ENCODE measurements at places on chromosomes 6 and 20. TPM values are rescaled to one million over a fixed set of nuclear protein-coding genes. Genes with fewer than 3 reads are reported as not detected.

DNA sequence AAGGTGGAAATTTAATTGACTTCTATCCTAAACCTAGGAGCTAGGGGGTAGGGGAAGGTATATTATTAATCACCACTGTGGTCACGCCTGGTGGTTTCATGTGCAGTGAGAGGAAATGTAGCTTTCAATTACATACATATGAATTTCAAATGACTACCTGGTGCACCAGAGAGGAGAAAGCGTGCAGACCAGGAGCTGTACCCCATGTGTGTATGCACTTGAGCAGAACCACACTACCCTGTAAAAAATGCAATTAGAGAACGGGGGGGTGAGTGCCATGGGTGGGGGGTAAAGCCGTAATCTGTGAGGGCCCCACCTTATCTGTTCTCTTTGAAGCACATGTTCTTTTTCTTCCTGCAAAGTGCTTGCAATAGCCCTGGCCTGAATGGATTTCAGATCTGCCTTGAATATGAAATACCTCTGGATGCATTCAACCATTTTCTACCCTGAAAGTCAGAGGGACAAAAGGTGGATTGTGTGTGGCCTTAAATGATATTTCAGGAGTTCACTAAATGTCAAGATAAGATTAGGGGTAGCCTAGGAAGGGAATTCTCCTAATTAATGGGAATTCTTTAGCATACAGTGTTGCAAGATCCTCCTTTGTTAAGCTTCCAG lies 30.9 kb upstream of the EDN3 start:
- DNase-seq = no peak

DNA sequence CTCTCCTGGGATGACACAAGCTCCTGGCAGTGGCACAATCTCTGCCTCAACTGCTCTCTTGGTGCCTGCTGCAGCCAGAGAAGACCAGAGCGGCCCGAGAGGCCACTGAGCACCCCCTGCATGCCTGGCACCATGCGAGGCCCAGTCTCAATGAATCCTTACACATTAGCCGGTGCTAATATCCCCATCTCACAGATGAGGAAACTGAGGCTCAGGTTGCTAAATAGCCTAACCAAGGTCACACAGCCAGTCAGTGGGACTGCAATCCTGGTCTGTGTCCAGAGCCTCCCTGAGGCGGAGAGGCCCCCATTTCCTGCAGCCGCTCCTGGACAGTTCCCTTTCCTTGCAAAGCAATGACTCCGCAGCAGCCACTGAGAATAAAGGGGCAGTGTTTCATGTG lies 81.2 kb downstream of the GRM4 start:
- DNase-seq = no peak

DNA sequence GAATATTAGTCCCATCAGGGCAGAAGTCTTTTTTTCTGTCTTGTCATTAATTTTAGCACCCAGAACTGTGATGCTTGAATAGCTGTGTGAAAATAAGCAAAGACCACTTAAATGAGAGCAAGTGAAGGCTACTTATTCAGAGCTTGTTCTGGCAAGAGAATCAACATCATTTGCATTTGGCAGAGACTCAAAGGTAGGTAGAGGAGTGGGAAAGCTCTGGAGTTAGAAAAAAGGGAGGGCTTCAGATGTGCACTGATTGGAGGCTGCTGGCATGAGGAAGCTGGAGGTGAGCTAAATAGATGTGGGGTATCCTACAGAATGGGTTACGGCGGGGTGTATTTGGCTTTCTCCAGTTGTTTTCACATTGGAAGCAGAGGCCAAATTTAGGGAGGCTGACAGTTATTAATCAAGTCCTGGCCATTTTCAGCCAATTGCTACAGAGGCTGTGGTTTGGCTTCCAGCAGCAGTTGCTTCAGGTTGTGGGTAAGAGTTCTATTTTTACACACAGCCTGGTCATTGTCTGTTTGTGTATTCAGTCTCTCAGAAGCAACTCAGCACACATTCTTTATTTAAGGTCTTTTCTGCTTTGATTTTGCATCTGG lies 254.3 kb downstream of the BTBD3 start:
- no peak for DNase-seq

Gene MAP3K5
- total RNA-seq = 31.4 TPM

Gene ECHDC1
- total RNA-seq = 39.3 TPM

Gene LY6G6F
- total RNA-seq = not detected

Measured in CD4-positive, alpha-beta memory T cell (primary cell).